ENCODE measurements at places on chromosomes 7 and 10. TPM values are rescaled to one million over a fixed set of nuclear protein-coding genes. Genes with fewer than 3 reads are reported as not detected.
A peak's percentile ranks its signal among the peaks of the same experiment; 100 is the strongest.

ELFN1 gene
- 0.89 TPM for total RNA-seq

ZNF282 gene
- total RNA-seq, result 24.5 TPM

TAS2R41 gene
- total RNA-seq, result 0.77 TPM

DNA sequence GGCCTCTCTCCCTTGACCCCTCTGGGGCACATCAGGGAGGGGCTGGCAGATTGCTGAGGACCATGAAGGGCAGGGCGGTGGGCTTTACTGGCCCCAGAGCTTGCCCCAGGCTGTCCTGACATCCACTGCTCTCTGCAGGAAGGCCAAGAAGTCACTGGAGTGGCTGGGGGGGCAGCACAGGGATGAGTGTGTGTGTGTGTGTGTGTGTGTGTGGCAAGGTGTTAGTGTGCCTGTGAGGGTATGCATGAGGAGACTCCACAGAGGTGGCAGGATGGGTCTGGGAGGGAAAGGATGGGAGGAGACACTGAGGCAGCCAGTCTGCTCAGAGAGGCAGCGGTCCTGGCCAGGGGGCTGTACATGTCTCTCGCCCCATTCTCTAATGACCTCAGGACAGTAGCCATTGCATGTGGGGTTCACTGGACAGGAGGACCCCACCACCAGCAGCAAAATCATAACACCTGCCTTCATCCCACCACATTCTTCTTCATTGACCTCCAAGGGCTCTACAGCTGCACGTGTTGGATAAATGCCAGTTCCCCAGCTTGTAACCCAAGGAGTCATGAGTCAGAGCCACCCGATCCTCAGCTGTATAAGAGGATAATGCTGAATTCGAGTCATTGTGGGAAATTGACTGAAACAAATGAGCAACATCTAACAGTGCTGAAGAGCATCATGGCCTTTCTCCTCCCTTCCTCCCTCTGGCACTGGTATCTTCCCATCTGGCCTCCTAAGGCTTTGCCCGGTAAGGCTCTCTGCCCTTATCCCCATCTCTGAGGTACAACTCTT is 720.5 kb downstream of the GRID1 start:
- no peak overlapping the region for H3K27ac ChIP-seq
- peaks cover 20% of the 10 kb centered on the region for H3K4me1 ChIP-seq
- DNase-seq, result peak; percentile 4
- no peaks in the 10 kb centered on the region for H3K27me3 ChIP-seq

GRCh38 chr7:2619116-2619515 is 12.7 kb upstream of the TTYH3 start:
- no peaks in the 10 kb centered on the region for H3K36me3 ChIP-seq
- no peak for DNase-seq
- H3K4me1 ChIP-seq, result peaks cover 19% of the 10 kb centered on the region
- no peaks in the 10 kb centered on the region for H3K27me3 ChIP-seq

DNA sequence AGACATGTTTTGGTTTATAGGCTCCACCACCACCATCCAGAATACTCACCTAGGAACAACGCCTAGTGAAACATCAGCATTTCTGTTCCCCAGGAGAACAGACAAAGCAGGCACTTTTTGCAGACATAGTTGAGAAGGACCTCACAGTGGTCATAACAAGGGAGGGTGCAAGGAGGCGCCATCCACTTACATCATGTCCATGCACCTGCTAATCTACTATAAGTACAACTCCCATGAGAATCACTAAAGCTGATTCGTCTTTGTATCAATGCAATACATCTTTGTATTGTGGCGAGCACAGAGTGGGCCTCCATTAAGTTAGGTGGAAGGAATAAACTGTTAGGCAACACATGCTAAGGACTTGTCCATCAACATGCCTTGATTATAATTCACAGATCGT is 207.1 kb downstream of the KCNMA1 start:
- no peaks in the 10 kb centered on the region for H3K36me3 ChIP-seq
- no peaks in the 10 kb centered on the region for H3K27me3 ChIP-seq
- no peak overlapping the region for H3K4me3 ChIP-seq
- no peak overlapping the region for H3K27ac ChIP-seq

DNA sequence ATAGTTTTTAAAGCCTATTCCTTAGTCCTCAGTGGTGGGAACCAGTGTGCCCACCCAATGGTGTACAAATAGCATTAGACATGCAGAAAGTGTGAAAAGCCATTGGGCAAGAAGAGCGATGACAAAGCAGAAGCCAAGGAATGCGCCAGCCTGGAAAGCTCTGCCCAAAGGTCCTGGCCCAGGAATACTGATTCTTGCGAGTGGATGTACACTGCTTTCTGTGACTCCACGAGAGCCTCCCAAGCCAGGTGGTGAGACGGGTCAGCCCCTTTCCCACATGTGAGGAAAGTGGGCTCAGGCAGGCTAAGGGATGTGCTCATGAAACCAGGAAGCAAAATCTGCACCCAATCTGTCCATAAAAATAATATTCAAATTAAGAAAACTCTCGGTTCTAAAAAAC is 106.6 kb downstream of the ADCY1 start:
- no peaks in the 10 kb centered on the region for H3K36me3 ChIP-seq
- no peak overlapping the region for H3K4me3 ChIP-seq
- no peak for DNase-seq
- no peaks in the 10 kb centered on the region for H3K27me3 ChIP-seq
- peaks cover 1% of the 10 kb centered on the region for H3K4me1 ChIP-seq
- no peak overlapping the region for H3K27ac ChIP-seq

DNA sequence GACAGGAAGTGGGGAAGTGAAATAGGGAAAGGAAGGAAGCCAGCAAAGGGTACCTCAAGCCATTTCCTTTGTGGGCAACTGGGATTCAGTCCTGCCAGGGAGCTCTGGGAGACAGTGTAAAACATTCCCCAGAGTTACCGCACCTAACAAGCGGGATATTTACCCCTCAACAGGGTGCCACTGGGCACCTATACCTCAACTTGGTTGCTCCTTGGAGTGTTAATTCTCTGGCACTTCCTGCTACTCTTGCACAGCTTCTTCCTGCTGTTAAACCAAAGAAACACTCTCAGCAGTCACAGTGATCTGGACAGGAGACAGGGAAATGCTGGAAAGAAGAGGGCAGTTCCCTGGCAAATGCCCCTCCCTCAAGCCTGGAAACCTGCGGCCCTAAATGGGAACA is 151.3 kb downstream of the REEP3 start:
- H3K27me3 ChIP-seq, result no peaks in the 10 kb centered on the region
- H3K4me1 ChIP-seq, result peaks cover 4% of the 10 kb centered on the region
- no peaks in the 10 kb centered on the region for H3K36me3 ChIP-seq
- no peak overlapping the region for H3K27ac ChIP-seq
- no peak overlapping the region for H3K4me3 ChIP-seq

DNA sequence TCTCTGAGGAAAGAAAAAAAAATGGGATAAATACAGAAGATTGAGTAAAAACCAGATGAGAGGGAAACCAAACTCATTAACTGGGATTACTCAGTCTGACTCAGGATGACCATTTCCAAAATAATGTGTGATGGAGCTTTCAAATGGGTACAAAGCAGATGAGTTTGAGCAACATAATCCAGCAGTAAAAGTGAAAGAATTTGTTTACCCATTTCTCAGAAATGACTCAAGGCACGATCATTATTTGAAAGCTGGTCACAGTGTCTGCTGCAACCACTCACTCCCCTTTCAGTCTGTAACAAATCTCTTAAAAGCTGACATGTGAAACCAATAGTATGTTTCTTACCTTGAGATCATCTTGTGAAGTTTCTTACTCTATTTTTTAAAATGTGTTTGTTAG is 104.7 kb upstream of the KLF14 start:
- no peak overlapping the region for H3K4me3 ChIP-seq
- H3K36me3 ChIP-seq, result no peaks in the 10 kb centered on the region
- H3K27me3 ChIP-seq, result no peaks in the 10 kb centered on the region
- H3K4me1 ChIP-seq, result no peaks in the 10 kb centered on the region
- no peak for DNase-seq
- no peak overlapping the region for H3K27ac ChIP-seq

GRCh38 chr10:103879409-103879808 is 24.0 kb upstream of the SH3PXD2A start:
- DNase-seq, result no peak
- H3K36me3 ChIP-seq, result peaks cover 19% of the 10 kb centered on the region
- H3K27ac ChIP-seq, result no peak overlapping the region
- no peaks in the 10 kb centered on the region for H3K4me1 ChIP-seq
- H3K27me3 ChIP-seq, result no peaks in the 10 kb centered on the region

- H3K36me3 ChIP-seq, result peaks cover 2% of the 10 kb centered on the region
- DNase-seq, result no peak
- no peak overlapping the region for H3K27ac ChIP-seq
- no peak overlapping the region for H3K4me3 ChIP-seq
- H3K27me3 ChIP-seq, result no peaks in the 10 kb centered on the region
Observed at GRCh38 chr7:2271273-2272026, 29.4 kb downstream of the NUDT1 start.

- no peak for DNase-seq
- peak overlapping the region; percentile 62 for H3K27ac ChIP-seq
- H3K36me3 ChIP-seq, result no peaks in the 10 kb centered on the region
- H3K27me3 ChIP-seq, result no peaks in the 10 kb centered on the region
- peak overlapping the region; percentile 64 for H3K4me3 ChIP-seq
Observed at GRCh38 chr10:16436367-16436757, 448 bp upstream of the PTER start.

- no peak overlapping the region for H3K4me3 ChIP-seq
- H3K27me3 ChIP-seq, result no peaks in the 10 kb centered on the region
- DNase-seq, result no peak
- peaks cover 17% of the 10 kb centered on the region for H3K36me3 ChIP-seq
- no peak overlapping the region for H3K27ac ChIP-seq
- H3K4me1 ChIP-seq, result peaks cover 5% of the 10 kb centered on the region
Observed at GRCh38 chr7:2357571-2357970, 2.9 kb downstream of the EIF3B start.

- H3K4me1 ChIP-seq, result peaks cover 3% of the 10 kb centered on the region
- no peak overlapping the region for H3K4me3 ChIP-seq
Observed at GRCh38 chr7:24498439-24498838, 74.8 kb upstream of the PALS2 start.

DNA sequence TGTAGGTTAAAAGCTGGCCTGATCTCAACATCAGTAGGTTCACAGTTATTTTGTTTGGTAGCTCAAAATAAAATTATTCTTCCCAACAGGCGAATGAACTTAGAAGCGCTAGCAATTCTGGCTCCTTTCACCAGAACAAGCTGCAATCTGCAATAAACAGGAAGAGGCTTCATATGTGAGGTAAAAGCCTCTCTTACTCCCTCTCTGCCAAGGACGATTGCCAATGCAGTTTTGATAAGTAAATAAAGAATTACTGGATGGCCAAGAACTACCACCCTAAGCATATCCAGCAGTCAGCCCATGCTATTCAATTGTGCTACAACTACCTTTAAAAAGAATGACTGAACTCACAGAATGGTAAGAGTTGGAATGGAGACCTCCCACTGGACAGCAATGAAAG is 150.0 kb upstream of the LAMB4 start:
- no peak overlapping the region for H3K27ac ChIP-seq
- H3K27me3 ChIP-seq, result no peaks in the 10 kb centered on the region
- no peaks in the 10 kb centered on the region for H3K36me3 ChIP-seq
- peaks cover 6% of the 10 kb centered on the region for H3K4me1 ChIP-seq
- peak; percentile 50 for DNase-seq

DNA sequence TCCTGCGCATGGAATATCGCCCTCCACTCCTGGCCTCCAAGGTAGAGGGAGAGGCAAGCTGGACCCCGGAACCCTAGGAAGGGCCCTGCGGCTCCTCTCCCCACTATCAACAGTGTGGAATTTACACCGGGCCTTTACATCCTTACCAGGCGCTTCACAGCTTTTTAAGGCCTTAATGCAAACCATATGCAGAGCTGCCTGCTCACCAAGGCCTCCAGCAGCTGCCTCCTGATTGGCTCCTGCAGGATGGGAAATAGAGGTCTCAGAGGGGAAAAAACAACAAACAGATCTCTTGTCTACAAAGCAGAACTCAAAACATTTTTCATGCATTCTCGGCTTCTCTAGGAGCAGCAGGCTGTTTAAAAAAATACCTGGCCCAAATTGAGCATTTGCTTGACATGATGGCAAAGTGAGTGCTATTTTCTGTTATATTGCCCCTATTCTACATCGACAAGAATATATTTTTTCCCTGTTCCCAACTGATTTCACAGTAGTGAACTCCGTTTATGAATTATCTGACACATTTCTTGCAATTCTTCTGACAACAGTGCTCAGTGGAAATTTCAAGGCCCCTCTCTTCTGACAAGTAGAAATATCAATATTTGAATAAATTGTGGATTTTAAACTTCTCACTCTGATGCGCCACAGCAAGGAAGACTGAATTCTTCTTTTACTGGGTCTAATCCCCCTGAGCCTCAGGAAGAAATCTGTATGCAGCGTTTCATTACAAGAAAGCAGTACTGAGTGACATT is 51.7 kb downstream of the EBF3 start:
- DNase-seq, result no peak
- H3K27me3 ChIP-seq, result no peaks in the 10 kb centered on the region
- H3K36me3 ChIP-seq, result no peaks in the 10 kb centered on the region

- peaks cover 7% of the 10 kb centered on the region for H3K27me3 ChIP-seq
- H3K36me3 ChIP-seq, result no peaks in the 10 kb centered on the region
Observed at GRCh38 chr7:121872831-121873288, at the start of gene PTPRZ1. Gene PTPRZ1, plus strand, starts transcription at chr7:121873161. Its CDS starts 339 bp downstream, at chr7:121873500.

DNA sequence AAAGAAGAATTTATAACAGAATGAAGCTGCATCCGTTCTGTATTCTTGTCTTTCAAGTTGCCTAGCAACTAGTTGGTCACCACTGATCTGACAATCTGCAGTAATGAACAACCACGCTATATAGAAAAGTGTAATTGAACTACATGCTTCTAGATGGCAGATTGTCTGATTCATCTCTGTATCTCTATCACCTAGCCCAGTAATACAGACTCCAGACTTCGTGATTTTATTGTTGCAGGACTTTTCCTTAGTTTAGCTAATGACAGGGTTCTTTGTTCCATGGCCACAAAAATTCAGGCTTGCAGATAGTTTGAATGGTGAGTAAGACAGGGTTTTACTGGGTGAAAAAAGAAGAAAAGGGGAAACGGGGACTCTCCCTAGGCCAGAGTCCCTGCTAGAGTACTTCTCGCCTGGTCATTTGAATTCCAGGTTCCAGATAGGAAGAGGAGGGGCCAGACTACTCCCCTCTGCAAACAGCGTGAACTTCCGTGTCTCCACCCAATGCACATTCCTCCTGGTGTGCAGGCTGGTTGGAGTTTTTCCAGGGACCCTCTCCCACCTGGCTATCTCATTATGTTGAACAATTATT is 45.9 kb downstream of the COL1A2 start:
- no peak overlapping the region for H3K27ac ChIP-seq
- H3K4me1 ChIP-seq, result no peaks in the 10 kb centered on the region
- no peak overlapping the region for H3K4me3 ChIP-seq
- H3K27me3 ChIP-seq, result no peaks in the 10 kb centered on the region

All from lung (tissue), 17 donors.